IMR-90 (cell line): ENCODE measurements at places on chromosomes 6 and 20. TPM values are rescaled to one million over a fixed set of nuclear protein-coding genes. Genes with fewer than 3 reads are reported as not detected.
A peak's percentile ranks its signal among the peaks of the same experiment; 100 is the strongest.

- DNase-seq, result no peak
Measured at GRCh38 chr6:63597141-63598048, 25.1 kb downstream of the LOC128125822 start.

DNA sequence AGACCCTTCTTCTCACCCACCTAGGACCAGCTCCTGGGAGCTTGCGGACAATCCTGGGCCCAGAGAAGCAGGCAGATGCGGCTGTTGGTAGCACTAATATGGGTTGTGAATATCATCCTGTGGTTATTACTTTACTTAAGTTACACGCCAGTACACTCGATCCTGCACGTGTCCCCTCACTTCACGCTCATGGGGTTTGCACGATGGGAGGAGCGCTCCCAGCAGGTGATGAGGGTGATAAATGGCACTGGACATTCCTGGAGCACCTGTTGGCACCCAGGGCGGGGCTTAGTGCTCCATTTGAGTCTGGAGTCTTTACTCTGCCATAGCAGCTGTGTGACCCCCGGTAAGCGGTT, 335.1 kb downstream of the PREX1 start:
- DNase-seq, result no peak

DNA sequence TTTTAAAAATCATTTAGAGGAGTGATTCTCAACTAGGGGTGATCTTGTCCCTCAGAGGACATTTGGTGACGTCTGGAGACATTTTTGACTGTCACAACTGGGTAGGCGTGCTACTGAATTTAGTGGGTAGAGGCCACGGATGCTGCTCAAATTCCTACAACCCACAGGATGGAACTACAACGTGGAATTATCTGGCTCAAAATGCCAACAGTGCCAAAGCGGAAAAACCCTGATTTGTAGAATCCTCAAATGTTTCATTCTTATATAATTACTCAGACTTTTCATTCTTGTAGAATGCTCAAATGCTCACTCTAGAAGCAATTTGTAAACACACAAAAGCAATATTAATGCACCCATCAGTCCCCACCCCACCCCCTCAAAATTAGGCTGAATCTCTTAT, 229.8 kb downstream of the ZMYND8 start:
- DNase-seq, result peak; percentile 69

GRCh38 chr20:50293284-50294139, 102.9 kb downstream of the CEBPB start:
- DNase-seq, result no peak

- no peak for DNase-seq
Measured at GRCh38 chr20:46151936-46152335, 33.8 kb downstream of the CD40 start.

GRCh38 chr6:71468841-71469700, 180.5 kb downstream of the OGFRL1 start:
- peak; percentile 95 for DNase-seq

GRCh38 chr6:55969526-55969925, 94.1 kb upstream of the BMP5 start:
- DNase-seq, result no peak

DNA sequence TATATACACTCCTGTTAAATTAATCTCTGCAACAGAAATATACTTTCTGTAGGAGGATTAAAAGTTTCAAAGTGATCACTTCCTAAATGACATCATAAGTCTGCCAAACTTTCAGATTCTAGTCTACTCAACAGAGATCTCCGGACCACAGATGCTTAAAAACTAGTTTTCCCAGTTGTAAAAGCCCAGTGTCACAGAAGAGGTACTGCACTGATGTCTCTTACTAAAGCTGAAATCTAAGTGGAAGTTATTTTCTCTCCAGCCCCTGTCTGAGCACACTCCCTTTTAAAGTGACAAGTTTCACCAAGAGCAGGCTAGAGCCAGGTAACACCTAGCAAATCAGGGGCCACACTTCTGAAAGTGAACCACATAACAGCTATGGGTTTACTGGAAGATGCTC, 71.6 kb upstream of the DST start:
- no peak for DNase-seq

DNA sequence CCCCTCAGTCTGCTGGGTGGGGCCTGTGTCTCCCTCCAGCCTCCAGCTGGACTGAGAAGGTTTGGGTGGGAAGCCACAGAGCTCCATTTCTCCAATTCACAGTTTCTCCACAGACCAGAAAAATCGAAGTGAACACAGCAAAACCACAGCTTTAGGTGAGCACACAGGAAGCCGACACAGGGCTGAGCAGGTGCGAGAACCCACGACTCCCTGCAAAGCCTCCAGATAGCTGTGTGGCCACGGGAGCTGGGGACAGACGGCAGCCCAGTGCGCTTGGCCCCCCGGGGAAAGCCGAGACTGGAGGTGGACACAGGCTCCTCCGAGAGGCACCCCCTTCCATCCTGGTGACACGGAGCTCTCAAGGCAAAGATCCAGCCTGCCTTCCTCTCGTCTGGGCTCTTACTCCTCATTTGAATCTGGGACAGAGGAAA, 29.0 kb upstream of the MPC1 start:
- no peak for DNase-seq

GRCh38 chr6:149493761-149494320, 9.0 kb upstream of the ZC3H12D start:
- no peak for DNase-seq

GRCh38 chr6:158570681-158570962, 10.7 kb downstream of the TMEM181 start:
- no peak for DNase-seq

GRCh38 chr6:150967381-150967780, 101.9 kb downstream of the MTHFD1L start:
- DNase-seq, result no peak

- DNase-seq, result peak; percentile 26
Measured at GRCh38 chr20:54127855-54128574, 45.8 kb downstream of the CYP24A1 start.

DNA sequence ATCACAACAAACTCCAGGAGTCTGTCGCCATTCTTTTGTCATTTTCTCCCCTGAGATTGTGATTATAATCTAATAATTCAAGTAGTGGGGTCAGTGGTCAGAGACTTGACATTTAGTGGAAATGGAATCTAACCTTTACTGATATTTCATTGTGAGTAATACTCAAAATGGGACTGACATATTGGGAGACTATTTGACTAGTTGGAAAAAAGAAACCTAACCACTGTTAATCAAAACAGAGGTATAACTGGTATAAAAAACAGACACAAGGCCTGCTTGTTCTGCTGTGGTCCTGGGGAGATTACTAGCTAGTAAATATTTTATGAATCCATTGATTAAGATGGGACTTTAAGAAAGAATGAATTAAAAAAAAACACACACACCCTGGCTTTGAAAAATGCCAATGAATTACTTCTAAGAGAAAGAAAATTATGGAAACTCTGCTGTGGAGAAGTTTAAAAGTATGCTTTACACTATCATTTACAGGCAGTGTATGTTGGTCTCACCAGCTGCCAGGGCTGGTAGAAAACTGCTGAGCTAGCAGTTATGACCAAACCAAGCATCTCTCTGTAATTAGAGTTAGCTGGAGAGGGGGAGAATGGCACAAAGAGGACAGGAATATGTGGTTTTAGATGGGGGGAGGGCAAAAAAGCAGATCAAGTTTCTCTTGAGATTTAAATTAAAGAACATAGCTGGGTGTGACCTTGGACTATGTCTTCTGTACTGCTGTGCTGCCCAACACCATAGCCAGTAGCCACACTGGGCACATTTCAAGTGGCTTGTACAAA, 103.7 kb downstream of the FYN start:
- no peak for DNase-seq

IDH3B gene
- 160 and 165 TPM in 2 replicates for total RNA-seq

LY6G6D gene
- total RNA-seq, result not detected in 2 replicates

TBXT gene
- total RNA-seq, result not detected in 2 replicates

FBXO5 gene
- 16.7 and 25.3 TPM in 2 replicates for total RNA-seq

MOCS1 gene
- total RNA-seq, result 8.1 and 9.5 TPM in 2 replicates

SLC26A8 gene
- not detected in 2 replicates for total RNA-seq
